Diencephalon (tissue), 1 donor: ENCODE measurements at places on chromosomes 3 and 15. TPM values are rescaled to one million over a fixed set of nuclear protein-coding genes. Genes with fewer than 3 reads are reported as not detected.

The SNRPA1 gene
- total RNA-seq = 16.6 TPM

The GREM1 gene
- total RNA-seq = under 0.01 TPM

The TYRO3 gene
- total RNA-seq = 32.3 TPM

The DHX36 gene
- total RNA-seq = 141 TPM

The SNTN gene
- 2.3 TPM for total RNA-seq

The LINGO1 gene
- 45.2 TPM for total RNA-seq

The P2RY13 gene
- 3.5 TPM for total RNA-seq

The MKRN3 gene
- total RNA-seq = 23.8 TPM
